ENCODE measurements at places on chromosomes 3 and 15.

DNA sequence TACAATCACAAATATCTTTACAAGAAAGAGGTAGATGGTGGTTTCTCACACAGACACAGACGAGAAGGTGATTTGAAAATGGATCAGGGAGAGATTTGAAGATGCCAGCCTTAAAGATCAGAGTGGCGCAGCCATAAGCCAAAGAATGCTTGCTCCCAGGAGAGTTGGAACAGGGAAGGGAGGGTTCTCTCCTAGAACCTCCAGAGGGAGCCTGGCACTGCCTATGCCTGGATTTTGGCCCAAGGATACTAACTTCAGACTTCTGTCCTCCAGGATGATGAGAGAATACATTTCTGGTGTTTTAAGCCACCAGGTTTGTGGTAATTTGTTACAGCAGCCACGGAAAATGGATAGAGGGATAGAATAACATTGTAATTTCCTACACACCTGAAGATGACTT, 279.1 kb downstream of the FAM43A start:
- DNase-seq, result no peak

- DNase-seq, result no peak
These were observed 106.1 kb downstream of the WDR76 start for GRCh38 chr15:43932907-43933306.

DNA sequence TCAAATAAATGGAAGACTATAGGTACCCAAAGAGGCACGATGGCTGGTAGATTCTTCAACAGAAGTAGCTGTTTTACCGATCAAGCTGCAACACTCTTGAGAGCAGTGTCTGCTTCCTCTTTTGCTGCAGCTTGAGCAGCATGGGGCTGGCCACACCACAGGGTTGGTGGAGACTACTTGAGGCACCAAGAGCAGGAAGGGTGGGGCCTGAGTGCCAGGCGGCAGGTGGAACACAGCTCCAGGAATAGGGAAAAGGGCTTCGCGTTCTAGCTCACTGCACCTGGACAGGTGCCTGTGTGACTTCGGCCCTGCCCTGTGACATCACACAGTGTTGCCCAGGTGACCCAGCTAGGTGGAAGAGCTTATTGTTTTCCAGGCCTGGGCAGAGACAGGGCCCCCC, at the start of gene CCDC33:
Gene CCDC33 (plus strand): TSS at position 365 of the 400 bp plus-strand sequence. CDS start 394 bp downstream, outside the sequence.
- DNase-seq, result no peak

GRCh38 chr3:143237077-143237627, 117.6 kb downstream of the CHST2 start:
- no peak for DNase-seq

DNA sequence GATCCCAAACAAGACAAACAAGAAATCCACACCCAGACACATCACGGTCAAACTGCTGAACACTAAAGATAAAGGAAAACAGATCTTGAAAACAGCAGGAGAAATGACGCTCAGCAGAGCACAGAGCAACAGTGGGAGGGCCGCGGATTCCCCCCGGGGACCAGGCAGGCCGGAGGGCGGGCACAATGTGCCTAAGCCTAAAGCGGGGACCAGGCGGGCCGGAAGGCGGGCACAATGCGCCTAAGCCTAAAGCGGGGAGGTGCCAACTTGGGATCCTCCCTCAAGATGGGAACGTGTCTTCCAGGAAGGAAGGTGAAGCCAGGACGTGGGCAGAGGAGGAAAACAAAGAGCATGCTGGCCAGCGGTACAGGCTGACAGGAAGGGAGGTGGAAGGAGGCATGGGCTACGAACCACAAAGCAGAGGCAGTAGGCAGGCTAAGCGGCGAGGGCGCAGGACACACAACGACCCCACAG, 31.1 kb downstream of the CYFIP1 start:
- DNase-seq, result no peak

DNA sequence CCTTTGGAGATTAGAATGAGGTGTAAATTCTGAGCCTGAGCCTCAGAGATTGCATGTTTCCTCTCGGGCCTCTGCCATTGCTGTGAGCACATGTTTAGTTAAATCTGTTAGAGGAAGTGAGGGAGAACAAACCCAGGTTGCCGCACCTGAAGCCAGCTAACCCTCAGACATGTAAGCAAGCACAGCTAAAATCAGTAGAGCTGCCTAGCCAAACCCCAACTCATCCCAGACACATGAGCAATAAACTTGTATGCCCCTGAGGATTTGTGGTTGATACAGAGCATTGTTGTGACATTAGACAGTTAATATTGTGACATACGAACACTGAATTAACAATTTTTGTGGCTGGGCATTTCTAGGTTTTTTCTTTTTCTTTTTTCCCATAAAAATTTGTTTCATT, 41.9 kb downstream of the NMD3 start:
- no peak for DNase-seq

DNA sequence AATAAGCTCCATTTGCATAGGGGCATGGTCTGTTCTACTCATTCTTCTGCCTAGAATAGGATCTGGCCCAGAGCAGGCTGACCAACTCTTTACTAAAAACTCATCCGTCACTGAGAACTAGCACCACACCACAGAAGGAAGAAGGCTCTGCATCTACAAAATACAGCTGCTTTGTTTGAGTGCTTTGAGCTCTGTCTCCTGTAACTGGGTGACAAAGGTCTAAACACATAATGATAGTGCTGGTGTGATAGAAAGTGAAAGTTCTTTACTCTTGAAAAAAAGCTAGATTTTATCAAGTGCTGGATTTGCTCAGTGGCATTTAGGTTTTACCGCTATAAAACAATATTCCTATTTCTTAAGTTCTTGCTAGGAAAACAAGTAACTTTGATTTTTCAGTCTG, 140.7 kb downstream of the FHIT start:
- DNase-seq, result no peak

DNA sequence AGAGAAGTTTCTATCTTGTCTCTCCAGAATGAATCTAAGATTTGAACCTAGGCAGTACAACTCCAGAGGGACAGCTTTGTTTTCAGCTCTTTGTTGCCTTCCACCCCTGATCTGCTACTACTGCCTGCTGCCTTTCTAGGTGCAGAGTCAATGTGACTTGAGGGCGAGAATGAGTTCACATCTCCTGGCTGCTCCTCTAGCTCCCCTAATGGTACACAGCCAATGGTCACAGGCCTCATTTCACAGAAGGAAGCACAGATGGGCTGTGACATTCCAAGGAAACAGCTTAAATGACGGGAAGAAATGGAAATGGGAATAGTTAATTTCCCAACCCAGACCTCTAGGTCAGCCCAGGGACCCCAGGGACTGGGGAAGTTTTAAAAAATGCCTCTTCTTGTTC, 32.4 kb downstream of the FAM43A start:
- DNase-seq, result no peak

GRCh38 chr3:186100398-186100797, 8.5 kb downstream of the ETV5 start:
- no peak for DNase-seq

- peak; percentile 62 for DNase-seq
These were observed 5.8 kb upstream of the TATDN2 start for GRCh38 chr3:10242182-10243065.

- no peak for DNase-seq
These were observed 805.8 kb downstream of the NAALADL2 start for GRCh38 chr3:175664911-175665310.

DNA sequence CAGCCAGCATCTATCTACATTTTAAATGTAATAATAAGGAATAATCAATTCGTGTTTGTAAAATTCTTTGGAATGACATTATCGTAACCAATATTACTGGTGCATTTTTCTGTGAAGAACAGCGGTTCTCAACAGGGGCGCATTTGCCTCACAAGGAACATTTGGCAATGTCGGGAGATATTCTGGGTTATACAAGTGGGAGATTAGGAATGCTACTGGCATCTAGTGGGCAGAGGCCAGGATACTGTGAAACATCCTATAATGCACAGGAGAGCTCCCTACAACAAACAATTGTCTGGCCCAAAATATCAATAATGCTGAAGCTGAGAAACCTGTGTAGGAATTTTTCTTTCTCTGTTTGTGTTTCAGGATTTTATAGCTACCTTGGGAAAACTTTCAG, 25.0 kb downstream of the ACP3 start:
- no peak for DNase-seq

- no peak for DNase-seq
These were observed 84.8 kb downstream of the ARPP21 start for GRCh38 chr3:35724106-35724505.

GRCh38 chr3:190094160-190094718, 26.5 kb downstream of the P3H2 start:
- no peak for DNase-seq

DNA sequence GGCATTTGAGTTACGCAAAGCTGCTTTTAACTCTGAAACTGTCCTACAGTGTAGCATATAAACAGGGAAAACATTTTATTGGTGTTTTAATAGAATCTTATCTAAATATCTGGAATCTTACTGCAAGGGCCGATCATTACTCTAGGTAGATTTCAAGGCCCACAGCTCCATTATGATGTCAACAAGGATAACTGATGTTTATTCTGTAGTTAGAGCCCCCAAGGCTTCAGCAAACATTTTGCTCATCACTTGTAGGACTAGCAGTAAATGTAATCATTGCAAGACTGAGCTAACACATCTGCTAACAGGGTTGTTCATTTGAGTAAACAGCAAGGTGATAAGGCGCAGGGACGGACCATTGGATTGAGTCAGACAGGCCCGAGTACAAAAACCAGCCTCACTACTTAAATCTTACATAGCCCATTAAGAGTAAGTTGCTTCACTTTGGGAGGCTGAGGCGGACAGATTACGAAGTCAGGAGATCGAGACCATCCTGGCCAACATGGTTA, 332.5 kb upstream of the TPRG1 start:
- DNase-seq, result no peak

DNA sequence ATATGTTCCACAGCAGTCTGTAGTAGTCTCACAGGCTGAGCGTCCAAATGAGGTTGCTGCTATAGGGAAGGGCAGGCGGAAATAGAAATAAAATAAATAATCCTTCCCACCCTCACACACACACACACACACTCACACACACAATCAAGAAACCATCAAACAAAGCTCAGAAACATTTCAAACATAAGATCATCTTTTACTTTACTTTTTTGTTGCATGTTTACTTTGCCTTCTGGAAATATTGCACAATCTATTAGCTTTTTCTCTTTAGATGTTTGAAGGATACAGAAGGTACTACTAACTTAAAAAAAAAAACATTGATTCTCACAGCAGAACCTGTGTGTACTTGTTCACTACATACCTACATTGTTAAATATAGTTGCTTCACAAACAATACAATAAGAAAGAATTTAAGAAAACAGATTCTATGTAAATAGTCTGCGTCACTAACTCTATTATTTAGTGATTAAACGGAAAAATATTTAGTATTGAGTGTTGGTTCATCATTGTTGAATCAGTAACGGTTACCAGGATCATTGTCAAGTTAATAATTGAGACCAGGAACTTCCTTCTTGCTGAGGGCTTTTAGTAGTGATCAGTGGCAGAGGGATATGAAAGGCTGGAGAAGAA, 20.5 kb downstream of the ALCAM start:
- DNase-seq, result no peak

- no peak for DNase-seq
These were observed 329.1 kb upstream of the C2CD4B start for GRCh38 chr15:62494197-62494596.

- DNase-seq, result no peak
These were observed 258.2 kb downstream of the SLCO3A1 start for GRCh38 chr15:92111751-92112150.

DNA sequence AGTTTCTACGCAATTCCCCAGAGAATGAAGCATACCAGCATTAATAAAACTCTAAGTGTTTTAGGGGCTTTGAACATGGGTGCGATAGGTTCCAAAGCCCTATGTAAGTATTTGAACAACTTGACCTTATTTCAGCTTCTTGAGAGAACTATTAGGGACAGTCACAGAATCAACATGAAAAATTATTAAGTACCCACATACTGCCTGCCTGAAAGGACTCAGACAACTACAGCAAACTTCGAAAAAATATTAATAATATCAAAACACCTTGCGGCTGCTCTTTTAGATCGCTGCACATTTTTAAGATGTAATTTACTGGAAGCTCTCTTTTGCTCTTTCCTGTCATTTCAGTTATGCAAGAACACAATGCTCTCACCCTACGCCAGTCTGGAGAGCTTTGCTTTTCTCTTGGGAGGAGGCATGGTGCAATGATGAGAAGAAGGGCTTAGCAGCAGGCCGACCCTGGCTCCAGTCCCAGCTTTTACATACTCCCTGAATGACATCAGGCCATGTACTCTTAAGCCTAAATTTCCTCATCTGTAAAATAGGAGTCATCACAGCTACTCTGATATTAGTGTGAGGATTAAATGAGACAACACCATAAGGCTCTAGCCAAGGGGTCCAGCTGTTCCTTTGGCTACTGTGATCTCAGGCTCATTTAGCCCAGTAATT, 640.7 kb downstream of the FHIT start:
- DNase-seq, result no peak

DNA sequence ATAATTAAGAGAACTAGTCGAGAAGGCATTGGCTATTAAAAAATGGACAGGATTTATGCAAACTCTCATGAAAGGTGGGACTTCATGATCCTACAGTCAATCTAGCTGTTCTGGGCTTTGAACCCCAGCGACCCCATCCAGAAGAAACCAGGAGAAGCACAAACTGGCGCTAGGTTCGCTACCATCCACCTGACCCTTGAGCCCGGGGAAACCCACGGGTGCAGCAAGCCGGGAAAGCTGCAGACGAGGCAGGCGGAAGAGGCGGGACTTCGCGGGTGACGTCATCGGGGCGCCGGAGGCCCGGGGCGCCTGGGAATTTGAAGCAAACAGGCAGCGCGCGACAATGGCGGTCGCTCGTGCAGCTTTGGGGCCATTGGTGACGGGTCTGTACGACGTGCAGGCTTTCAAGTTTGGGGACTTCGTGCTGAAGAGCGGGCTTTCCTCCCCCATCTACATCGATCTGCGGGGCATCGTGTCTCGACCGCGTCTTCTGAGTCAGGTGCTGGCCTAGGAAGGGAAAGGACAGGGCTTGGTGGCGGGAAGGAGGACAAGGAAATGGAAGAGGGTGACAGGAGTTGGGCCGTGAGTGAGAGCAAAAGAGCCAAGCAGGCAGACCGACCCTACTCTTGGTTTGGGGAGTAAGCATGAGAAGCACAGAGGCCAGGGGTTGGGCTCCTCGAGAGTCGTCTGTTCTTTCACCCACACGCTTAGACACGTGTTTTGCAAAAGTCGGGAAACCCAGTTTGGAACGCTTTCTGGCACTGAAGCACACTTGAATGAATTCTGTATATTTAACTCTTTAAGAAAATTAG, at the start of gene UMPS:
Gene UMPS (plus strand): TSS at position 324 of the 812 bp plus-strand sequence. CDS start 20 bp downstream, at position 344.
- peak; percentile 87 for DNase-seq

DNA sequence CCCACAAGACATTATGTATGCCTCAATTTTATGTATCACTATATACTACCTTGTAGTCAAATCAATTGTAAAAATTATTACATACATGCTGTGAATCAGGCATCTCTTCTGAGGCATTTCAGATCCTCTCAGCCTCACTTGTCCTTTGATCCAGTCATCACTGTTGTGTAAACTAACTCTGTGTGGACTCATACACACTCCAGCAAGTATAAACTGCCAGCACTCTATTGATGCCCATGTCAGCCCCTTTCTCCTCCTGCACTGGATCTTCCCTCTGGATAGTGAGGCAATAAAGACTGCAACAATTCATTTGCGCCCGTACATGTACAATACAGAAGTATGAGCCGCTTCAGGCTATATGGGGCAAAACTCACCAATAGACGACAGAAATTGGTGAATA, 364.7 kb upstream of the TGFBR2 start:
- no peak for DNase-seq

- DNase-seq, result no peak
These were observed 49.7 kb upstream of the GOLGA6B start for GRCh38 chr15:72604794-72605193.

All from activated CD4-positive, alpha-beta T cell treated with anti-CD3 and anti-CD28 coated beads for 24 hours (primary cell).